Stomach (tissue), 19 donors: ENCODE measurements at places on chromosomes 5 and 9.

- H3K27ac ChIP-seq: no peak overlapping the region
- H3K27me3 ChIP-seq: peaks cover 17% of the 10 kb centered on the region
- H3K36me3 ChIP-seq: no peaks in the 10 kb centered on the region
- H3K4me3 ChIP-seq: no peak overlapping the region
Observed at GRCh38 chr5:138096363-138096762, 12.5 kb downstream of the WNT8A start.

DNA sequence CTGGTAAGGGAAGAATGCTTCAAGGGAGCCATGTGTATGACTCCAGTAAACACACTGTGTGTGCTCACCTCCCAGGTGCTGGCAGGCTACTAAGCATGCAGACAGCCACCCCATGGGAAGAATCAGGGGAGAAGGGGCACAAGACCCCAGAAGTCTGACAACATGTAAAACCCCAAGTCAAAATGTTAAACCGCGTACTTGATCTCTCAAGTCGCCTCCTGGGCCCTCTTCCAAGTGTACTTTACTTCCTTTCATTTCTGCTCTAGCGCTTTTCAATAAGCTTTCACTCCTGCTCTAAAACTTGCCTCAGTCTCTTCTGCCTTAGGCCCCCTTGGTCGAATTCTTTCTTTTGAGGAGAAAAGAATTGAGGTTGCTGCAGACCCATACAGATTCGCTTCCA is 31.3 kb downstream of the DAPK1 start:
- no peak overlapping the region for H3K4me3 ChIP-seq
- H3K36me3 ChIP-seq: no peaks in the 10 kb centered on the region
- no peak for DNase-seq
- H3K27ac ChIP-seq: no peak overlapping the region

DNA sequence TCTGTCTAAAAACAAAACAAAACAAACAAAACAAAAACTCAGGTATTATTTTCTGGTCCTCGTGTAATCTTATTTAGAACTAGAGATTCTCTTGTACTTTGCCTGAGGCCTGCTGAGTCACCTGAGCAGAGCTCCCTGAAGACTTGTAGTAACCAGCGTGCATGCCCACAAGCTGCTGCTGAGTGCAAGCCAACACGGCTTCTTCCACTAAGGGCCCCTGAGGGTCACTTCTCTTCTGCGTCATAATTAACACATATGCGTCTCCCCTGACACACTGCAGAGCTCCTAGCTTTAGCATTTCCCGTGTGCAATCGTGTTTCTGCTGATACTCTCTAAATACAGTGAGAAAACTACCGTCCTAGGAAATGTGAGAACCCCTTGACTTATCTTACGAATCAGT is 10.9 kb upstream of the NDFIP1 start:
- no peak overlapping the region for H3K4me3 ChIP-seq
- no peak for DNase-seq
- H3K36me3 ChIP-seq: no peaks in the 10 kb centered on the region
- H3K27me3 ChIP-seq: no peaks in the 10 kb centered on the region
- no peaks in the 10 kb centered on the region for H3K4me1 ChIP-seq

DNA sequence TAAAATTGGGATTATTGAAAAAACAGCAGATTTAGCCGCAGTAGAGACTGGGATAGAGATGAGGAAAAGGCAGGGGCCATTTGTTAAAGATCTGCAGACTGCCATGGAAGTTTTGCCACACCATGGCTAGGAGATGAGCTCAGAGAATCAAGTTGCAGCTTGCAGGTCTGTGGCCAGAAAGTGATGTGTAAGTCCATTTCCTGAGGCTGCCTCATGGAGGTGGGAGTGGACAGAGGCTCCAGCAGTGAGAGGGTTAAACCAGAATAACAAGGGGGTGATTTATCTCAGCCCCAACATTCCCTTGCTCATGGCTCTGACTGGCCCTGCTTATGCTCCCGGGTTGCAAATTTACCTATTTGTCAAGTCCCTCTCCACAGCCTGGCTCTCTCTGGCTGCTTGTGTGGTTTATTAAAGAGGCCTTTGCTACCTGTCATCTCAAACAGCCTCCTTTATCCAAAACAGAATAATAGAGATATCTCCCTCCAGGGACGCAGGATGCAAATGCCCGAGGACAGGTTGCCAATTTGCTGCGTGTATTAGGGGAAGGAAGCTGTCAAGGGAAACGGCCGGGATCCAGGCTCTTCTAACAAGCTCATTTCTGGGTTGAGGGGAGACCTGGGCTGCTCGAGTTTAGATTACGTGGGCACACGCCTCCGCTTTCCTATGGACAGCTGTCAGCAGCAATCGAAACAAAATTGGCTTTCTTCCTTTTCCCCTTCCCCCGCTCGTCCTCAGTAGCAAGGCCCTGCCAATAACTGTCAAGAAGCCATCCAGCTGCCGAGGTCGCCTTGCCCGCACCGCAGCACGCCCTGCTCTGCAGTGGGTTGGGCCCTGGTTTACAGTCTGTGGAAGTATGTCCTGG is 72.8 kb upstream of the PITX1 start:
- no peak overlapping the region for H3K27ac ChIP-seq
- no peak overlapping the region for H3K4me3 ChIP-seq
- no peaks in the 10 kb centered on the region for H3K27me3 ChIP-seq
- DNase-seq: no peak
- H3K4me1 ChIP-seq: no peaks in the 10 kb centered on the region
- no peaks in the 10 kb centered on the region for H3K36me3 ChIP-seq

DNA sequence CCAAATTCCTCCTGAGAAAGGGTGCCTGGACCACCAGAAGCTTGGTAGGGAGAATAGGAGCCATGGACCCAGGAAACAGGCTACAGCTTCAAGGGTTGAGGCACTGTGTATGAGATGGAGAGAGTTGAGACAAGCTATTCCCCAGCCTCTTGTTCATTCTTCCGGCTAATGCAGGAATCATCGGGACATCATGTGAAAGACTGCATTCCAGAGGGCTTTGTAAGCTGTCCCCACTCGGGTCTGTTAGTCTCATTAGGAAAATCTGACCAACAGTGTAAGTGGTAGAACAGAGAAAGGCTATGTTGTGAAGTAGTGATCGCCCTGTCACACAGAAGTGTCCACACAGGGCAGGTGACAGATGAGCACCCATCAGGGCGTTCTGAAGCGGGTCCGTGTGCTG is 81.4 kb downstream of the GABBR2 start:
- H3K36me3 ChIP-seq: no peaks in the 10 kb centered on the region
- H3K4me1 ChIP-seq: no peaks in the 10 kb centered on the region

DNA sequence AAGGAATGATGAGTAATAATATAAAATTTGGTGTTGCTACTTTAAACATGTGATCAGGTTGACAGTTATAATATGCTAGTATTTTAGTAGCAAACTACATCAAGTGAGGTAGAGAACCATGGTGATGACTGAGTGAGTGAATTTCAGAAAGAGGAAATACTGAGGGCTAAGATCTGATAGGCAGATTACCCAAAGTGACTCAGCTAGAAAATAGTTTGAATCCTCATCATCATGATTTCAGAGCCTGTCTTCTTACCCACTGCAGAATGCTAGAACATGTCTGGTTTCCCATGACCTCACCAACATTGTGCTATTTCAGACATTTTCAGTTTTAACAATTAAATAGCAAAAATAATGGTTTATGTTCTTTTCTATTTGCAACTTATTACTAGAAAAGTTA is 602.1 kb downstream of the TAF11L14 start:
- no peaks in the 10 kb centered on the region for H3K4me1 ChIP-seq
- no peak overlapping the region for H3K27ac ChIP-seq
- H3K36me3 ChIP-seq: no peaks in the 10 kb centered on the region
- DNase-seq: no peak
- no peaks in the 10 kb centered on the region for H3K27me3 ChIP-seq

- H3K36me3 ChIP-seq: no peaks in the 10 kb centered on the region
- H3K4me3 ChIP-seq: no peak overlapping the region
- no peaks in the 10 kb centered on the region for H3K4me1 ChIP-seq
- H3K27me3 ChIP-seq: no peaks in the 10 kb centered on the region
Observed at GRCh38 chr9:79477955-79478771, 93.6 kb upstream of the TLE4 start.

- H3K4me1 ChIP-seq: no peaks in the 10 kb centered on the region
- H3K27me3 ChIP-seq: no peaks in the 10 kb centered on the region
- peak; percentile 11 for DNase-seq
Observed at GRCh38 chr5:28473531-28474107, 1435.2 kb upstream of the CDH9 start.

DNA sequence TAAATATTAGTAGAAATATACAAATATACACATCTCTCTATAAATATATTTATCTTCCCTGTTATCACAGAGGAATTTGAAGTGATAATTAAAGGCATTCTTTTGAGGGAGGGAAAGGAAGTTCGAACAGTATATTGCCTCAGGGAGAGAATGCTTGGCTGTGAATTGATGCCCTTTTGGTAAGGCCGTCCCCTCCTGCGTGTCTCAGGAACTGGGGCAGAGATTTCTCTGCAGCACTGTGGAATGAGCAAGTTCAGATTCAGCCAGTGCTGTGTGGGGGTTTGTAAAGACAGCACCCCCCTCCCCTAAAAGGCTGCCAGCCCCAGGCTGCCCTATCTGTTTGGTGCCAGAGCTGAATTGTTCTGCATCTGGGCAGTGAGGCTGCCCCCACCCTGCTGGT is 42.0 kb downstream of the UBE2QL1 start:
- H3K27me3 ChIP-seq: no peaks in the 10 kb centered on the region
- H3K27ac ChIP-seq: no peak overlapping the region
- DNase-seq: peak; percentile 11
- peaks cover 15% of the 10 kb centered on the region for H3K4me1 ChIP-seq

GRCh38 chr5:171543148-171543815 is 123.8 kb downstream of the FGF18 start:
- no peak overlapping the region for H3K4me3 ChIP-seq
- H3K27me3 ChIP-seq: no peaks in the 10 kb centered on the region
- H3K27ac ChIP-seq: no peak overlapping the region
- DNase-seq: no peak
- H3K36me3 ChIP-seq: no peaks in the 10 kb centered on the region

DNA sequence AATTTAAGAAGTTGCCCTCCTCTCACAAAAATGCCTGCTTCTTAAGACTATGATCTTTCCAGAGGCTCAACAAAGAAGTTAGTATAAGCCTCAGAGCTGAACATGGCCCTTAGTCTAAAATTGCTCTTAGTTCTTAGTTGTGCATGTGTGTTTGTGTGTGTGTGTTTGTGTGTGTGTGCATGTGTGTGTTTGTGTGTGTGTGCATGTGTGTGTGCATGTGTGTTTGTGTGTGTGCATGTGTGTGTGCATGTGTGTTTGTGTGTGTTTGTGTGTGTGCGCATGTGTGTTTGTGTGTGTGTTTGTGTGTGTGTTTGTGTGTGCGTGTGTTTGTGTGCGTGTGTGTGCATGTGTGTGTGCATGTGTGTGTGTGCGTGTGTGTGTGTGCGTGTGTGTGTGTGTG is 15.8 kb downstream of the IL31RA start:
- no peaks in the 10 kb centered on the region for H3K4me1 ChIP-seq
- no peak overlapping the region for H3K4me3 ChIP-seq
- H3K27ac ChIP-seq: no peak overlapping the region
- H3K36me3 ChIP-seq: no peaks in the 10 kb centered on the region
- no peaks in the 10 kb centered on the region for H3K27me3 ChIP-seq
- no peak for DNase-seq

GRCh38 chr9:116704470-116704869 is 17.4 kb downstream of the TRIM32 start:
- H3K27ac ChIP-seq: no peak overlapping the region
- no peaks in the 10 kb centered on the region for H3K27me3 ChIP-seq
- H3K36me3 ChIP-seq: peaks cover 13% of the 10 kb centered on the region
- H3K4me1 ChIP-seq: no peaks in the 10 kb centered on the region
- H3K4me3 ChIP-seq: no peak overlapping the region

- no peaks in the 10 kb centered on the region for H3K36me3 ChIP-seq
- H3K27ac ChIP-seq: no peak overlapping the region
- no peaks in the 10 kb centered on the region for H3K27me3 ChIP-seq
- no peak overlapping the region for H3K4me3 ChIP-seq
- H3K4me1 ChIP-seq: peaks cover 55% of the 10 kb centered on the region
Observed at GRCh38 chr5:61496860-61497259, 164.8 kb downstream of the ZSWIM6 start.

- no peak overlapping the region for H3K4me3 ChIP-seq
- no peak overlapping the region for H3K27ac ChIP-seq
- no peaks in the 10 kb centered on the region for H3K4me1 ChIP-seq
- no peak for DNase-seq
Observed at GRCh38 chr5:87775228-87775627, 362.5 kb upstream of the CCNH start.

GRCh38 chr5:66949066-66949465 is 247.5 kb downstream of the CD180 start:
- H3K4me1 ChIP-seq: no peaks in the 10 kb centered on the region
- H3K27ac ChIP-seq: no peak overlapping the region
- no peak overlapping the region for H3K4me3 ChIP-seq
- no peaks in the 10 kb centered on the region for H3K36me3 ChIP-seq
- no peak for DNase-seq

- H3K36me3 ChIP-seq: no peaks in the 10 kb centered on the region
- no peaks in the 10 kb centered on the region for H3K4me1 ChIP-seq
- H3K27me3 ChIP-seq: no peaks in the 10 kb centered on the region
- no peak for DNase-seq
- no peak overlapping the region for H3K27ac ChIP-seq
Observed at GRCh38 chr5:168712280-168712924, 133.2 kb upstream of the PANK3 start.

GRCh38 chr5:143277536-143277935 is 126.0 kb downstream of the NR3C1 start:
- no peak for DNase-seq
- H3K36me3 ChIP-seq: no peaks in the 10 kb centered on the region
- no peaks in the 10 kb centered on the region for H3K27me3 ChIP-seq
- H3K4me3 ChIP-seq: no peak overlapping the region
- no peak overlapping the region for H3K27ac ChIP-seq
